Left renal cortex interstitium (tissue), 4 donors: ENCODE measurements at places on chromosomes 7 and 10. TPM values are rescaled to one million over a fixed set of nuclear protein-coding genes. Genes with fewer than 3 reads are reported as not detected.

DNA sequence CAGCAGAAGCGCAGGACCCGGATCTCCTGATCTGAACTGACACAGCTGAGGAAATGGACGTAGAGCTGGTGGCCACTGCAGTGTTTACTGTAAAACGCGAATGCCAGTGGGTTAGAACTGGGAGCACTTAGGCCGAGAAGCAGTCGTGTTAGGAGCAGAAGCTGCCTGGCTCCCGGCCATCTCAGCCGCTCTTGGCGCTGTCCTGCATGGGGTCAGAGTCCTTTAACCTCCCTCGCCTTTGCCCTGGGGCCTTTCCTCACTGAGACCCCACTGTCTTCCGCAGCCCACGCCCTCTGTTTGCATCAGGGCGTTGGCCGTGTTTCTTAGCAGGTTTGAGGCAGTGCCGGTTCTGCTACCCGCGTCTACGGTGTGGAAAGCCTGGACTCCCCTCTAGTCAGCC lies 24.6 kb downstream of the DYNC2I1 start:
- DNase-seq: no peak

- DNase-seq: no peak
Observed at GRCh38 chr7:133053321-133053891, 28.5 kb downstream of the CHCHD3 start.

The C10orf71 gene
- polyA plus RNA-seq: 0.07 TPM

- DNase-seq: no peak
Observed at GRCh38 chr7:37467002-37467401, 18.3 kb upstream of the ELMO1 start.

GRCh38 chr10:71451754-71452153 lies 55.0 kb downstream of the CDH23 start:
- no peak for DNase-seq

- DNase-seq: no peak
Observed at GRCh38 chr10:44030132-44030531, 354.8 kb downstream of the CXCL12 start.

GRCh38 chr10:1735562-1735961 lies 1.8 kb downstream of the ADARB2 start:
- no peak for DNase-seq

- no peak for DNase-seq
Observed at GRCh38 chr10:61897671-61898434, 3.6 kb upstream of the ARID5B start.
